Activated T-helper 1 cell treated with Interleukin-2 at 50 U/mL for 16 hours (primary cell): ENCODE measurements at places on chromosomes 12 and 14.

- peak; percentile 64 for DNase-seq
These were observed 93.9 kb upstream of the EVL start for GRCh38 chr14:99971087-99971940.

DNA sequence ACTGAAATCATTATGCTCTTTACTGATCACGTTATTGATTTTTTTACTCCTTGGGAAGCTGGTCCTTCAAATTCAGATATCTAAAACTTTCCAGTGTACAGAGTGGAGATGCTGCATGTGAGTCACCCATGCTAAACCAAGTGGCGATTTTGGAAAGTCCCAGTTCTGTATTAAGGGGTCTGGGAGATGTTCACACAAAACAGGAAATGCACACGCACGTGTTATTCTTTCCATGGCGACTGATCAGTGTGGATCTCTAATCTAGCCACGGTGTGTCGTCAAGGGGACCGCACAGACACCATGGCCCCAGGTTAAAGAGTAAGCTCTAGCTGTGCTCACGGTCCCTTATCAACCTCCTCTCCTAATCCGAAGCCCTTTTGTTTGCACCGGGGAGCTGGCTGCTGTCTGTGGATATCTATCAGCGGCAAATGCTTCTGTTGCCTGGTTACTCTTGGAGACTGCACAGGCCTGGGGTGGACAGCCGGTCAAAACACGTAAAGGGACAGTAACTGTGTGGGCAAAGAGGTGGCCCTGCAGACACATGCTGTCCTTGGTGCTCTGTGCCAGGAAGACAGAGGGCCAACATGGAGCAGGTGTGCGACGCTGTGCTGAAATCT is 96.6 kb downstream of the RIMBP2 start:
- DNase-seq, result no peak

DNA sequence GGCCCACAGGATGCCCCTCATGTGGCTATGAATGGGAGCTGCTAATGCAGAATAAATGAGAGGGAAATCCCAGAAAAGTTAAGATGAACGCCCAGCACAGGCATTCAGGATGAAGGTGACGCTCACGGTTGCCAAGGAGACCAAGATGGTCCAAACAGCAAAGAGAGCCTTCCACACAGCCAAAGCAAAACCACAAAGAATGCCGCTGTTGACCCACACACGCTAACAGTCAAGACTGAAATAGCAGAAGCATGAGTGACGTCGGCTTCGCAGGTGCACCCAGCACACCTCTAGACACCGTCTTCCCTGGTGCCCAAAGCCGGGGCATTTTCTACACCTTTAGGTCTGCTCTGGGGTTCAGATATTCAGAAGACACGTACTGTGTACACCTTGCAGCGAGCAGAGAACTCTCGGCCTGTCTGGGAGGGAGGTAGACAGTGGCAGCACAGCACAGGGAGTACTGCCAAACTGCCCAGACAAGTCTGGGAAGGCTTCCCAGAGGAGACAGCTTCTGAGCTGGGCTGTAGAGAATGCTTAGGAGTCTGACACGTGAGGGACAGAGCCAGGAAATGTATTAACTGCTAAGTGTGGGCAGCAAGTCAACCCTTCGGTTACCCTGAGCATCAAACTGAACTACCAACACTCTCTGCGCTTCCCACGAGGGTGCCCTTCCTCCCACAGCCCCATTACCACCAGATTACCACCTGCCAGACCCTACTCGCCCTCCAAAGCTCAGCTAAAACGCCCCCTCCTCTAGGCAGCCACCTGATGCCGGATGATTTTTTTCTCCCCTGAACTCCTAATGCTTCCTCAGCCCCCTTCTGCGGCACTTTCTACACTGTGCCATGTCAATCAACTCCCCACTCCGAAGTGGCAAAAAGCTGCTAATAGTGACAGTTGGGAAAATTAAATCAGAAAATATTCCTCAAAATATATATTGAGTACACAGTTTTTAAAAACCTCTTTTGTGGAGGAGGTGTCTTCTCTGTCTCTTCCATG is 50.1 kb downstream of the CCDC88C start:
- DNase-seq, result peak; percentile 51

DNA sequence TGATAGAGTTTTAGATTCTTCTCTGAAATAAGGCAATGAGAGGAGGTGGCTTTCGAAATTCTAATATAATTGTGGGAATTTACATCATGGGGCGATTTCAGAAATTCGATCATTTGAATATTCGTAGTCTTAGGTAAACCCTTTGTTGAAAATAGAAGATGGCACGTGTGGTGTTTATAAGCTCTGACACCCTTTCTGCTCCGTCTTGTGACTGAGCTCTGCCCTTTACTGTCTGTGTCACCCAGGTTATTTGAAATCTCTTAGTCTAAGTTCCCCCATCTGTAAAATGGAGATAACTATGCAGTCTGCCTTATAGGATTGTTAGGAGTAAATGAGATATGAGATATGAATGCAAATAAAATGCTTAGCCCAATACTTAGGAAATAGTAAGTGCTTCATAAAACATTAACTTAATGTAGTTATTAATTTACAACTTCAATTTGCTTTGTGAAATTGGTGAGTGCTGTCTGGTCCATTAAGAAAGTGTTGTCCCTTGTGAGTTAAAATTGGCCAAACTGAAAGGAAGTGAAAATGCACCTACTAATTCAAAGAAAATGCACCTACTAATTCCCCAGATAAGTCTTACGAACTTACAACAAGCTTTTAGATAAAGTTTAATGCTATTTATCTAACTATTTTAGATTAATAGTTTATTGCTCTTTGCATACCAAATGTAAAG is 1.5 kb downstream of the BMAL2 start:
- no peak for DNase-seq

- no peak for DNase-seq
These were observed 7.5 kb downstream of the FOXG1 start for GRCh38 chr14:28773861-28774691.

DNA sequence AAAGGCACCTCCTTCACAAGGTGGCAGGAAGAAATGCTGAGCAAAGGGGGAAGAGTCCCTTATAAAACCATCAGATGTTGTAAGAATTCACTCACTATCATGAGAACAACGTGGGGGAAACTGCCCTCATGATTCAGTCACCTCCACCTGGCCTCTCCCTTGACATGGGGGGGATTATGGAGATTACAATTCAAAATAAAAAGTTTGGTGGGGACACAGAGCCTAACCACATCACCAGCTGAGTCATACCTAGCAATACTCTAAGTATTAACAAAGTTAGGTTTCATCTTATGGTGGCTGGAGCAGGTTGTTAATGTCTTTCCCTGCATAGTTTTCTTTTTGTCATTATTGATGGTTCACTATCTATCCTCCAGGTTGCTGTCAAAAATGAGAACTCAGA is 113.2 kb upstream of the PPFIA2 start:
- DNase-seq, result no peak

- DNase-seq, result no peak
These were observed 14.5 kb downstream of the R3HDM2 start for GRCh38 chr12:57416039-57416996.

DNA sequence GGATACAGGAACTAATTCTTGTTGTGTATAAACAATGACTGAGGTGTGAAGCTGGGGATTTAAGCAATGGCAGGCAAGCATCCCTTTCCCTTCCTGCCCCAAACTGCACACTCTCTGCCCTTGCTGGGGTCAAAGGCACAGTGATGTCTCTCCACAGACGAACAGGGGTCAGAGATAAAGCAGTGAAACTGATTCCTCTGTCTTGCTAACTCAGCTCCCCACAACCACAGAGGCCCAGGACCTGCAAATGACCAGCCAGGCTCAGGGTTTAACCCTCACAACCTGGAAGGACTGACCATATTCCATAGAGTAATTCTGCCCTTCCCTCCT is 67.2 kb downstream of the CCDC88C start:
- DNase-seq, result no peak

- DNase-seq, result no peak
These were observed 88.9 kb downstream of the NTF3 start for GRCh38 chr12:5520831-5521230.

GRCh38 chr12:52036587-52037171 is 14.6 kb upstream of the NR4A1 start:
- peak; percentile 78 for DNase-seq

GRCh38 chr14:56208520-56208919 is 90.3 kb downstream of the PELI2 start:
- no peak for DNase-seq

DNA sequence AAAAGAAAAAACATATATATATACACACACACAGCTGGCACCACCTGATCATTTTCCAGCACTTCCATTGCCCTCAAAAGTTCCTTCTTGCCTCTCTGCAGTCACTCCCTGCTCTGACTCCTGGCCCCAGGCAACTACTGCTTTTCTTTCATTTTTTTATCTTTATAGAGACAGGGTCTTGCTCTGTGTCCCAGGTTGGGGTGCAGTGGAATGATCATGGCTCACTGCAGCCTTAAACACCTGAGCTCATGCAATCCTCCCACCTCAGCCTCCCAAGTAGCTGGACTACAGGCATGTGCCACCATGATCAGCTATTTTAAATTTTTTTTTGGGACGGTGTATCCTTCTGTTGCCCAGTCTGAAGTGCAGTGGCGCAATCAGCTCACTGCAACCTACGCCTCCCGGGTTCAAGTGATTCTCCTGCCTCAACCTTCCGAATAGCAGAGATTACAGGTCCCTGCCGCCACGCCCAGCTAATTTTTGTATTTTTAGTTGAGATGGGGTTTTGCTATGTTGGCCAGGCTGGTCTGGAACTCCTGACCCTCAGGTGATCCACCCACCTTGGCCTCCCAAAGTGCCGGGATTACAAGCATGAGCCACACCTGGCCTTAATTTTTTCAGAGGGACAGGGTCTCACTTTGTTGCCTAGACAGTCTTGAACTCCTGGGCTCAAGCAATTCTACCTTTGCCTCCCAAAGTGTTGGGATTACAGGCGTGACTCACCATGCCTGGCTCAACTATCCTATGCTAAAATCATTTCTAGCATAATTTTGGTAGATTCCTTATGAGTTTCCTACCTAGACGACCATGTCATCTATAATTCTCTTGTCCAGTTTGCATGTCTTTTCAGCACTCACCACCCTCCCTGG is 7.8 kb downstream of the HSP90AA1 start:
- DNase-seq, result no peak

DNA sequence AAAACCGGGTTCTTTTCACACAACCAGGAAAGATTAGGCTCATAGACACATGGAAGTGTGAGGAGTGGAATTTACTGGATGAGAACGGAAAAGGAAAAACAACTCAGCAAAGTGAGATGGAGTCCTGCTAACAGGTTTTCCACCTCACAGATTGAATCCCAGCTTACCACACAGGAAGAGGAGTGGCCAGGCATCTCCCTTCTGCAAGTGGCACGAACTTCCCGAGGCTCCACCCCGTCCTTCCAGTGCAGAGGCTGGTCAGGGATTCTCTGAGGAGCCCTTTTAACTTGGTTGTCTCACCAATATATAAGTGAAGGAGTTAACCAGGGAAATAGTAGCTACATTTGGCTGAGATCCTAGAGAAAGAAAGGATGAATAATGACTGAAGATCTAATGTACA is 102.8 kb downstream of the SCAF11 start:
- DNase-seq, result no peak

DNA sequence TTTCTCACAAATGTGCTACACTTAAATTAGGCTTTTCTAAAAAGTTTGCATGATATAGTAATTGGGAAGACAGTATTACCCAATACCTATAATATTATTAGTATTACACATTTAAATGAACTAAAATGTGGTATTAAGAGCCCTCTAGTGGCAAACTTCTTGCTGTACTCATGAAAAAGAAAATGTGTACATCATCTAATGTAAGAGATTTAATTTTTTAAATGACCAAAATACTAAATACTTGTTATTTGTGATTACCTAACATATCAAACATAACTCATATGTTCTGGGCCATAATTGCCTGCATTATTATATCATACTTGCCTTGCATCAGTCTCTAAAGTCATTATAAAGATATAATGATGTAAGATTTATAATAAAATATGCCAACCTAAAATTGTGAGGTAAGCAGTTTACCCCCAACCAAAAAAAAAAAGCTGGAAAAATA is 64.2 kb downstream of the DNAI7 start:
- no peak for DNase-seq

DNA sequence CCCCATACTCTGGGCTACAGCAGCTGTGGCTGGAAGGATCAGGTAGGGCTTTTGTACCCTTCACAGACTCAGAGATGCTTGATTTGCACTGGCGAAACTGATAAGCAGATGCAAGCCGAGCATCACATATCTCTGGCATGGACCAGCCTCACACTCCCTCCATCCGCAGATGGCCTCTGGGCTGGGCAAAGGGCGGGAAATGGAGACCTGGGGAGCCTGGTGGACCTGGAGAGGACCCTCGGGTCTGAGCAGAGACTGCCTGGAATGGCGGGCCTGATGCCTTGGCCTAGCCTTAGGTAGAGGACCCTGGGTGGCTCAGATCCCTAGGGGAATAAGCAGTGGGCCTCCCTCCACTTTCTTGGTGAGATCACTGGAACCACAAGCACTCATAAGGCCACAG is 53.2 kb downstream of the GALNT16 start:
- DNase-seq, result no peak

GRCh38 chr14:62776300-62776699 is 269.0 kb downstream of the KCNH5 start:
- DNase-seq, result no peak

DNA sequence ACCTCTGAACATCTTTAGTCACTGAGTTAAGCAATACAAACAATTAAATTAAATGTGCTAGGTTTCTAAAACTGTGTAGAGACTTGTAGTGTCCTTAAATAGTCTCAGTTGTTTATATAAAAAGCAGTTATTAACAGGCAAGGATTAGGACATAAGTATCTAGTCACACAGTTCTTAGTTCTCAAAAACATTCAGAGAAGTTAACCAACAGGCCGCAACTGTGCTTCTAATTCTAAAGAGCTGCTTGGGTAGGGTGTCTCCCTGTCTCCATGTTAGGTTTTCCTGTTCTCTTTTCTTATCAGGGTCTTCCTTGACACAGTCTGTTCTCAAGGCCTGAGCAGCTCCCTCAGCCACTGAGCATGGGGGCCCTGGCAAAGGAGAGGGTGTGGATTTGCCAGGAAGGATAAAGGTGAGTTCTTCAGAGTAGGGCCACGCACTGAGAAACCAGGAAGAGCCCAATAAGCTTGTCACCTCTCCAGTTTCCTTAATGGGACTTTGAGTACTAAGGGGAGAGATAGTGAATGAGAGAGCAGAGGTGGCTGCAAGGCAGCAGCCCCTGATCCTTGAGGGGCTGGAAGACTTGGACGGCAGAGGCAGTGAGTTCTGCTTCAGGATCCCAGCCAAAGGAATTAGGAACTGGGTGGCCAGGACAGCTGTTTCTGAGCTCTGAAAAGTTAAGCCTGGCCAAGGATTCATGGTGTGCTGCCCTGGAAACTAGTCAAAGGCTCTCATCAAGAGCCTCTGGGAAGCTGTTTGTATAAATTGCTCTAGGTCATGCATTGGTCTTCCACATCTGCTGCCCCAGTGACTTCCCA is 177.3 kb downstream of the MYRFL start:
- DNase-seq, result no peak
